ENCODE measurements at places on chromosomes 3 and 15. TPM values are rescaled to one million over a fixed set of nuclear protein-coding genes. Genes with fewer than 3 reads are reported as not detected.

- DNase-seq, result no peak
Measured at GRCh38 chr3:12296511-12296910, 7.6 kb downstream of the PPARG start.

DNA sequence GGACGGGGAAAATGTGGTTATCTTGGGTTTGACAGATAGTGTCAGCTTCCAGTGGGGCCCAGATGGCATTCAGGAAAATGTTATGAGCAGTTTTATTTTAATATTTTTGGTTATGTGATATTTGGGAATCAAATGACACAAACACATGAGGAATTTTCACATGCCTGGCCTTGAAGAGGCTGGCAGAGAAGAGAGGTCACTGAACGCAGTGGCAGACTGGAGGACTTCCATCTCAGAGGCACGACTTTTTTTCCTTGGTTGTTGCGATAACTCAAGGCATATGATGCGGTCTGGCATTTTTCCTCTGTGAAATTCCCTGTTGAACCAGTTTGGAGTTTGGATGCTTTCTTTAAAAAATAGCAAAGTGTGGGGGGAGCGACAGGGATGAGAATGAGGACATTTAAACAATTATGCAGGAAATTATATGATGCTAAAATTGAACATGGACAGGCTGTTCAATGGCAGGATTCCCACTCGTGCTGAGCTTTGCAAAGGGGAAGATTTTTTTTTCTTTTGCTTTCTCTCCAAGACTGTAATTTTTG, 36.9 kb upstream of the ARPP21 start:
- DNase-seq, result no peak

DNA sequence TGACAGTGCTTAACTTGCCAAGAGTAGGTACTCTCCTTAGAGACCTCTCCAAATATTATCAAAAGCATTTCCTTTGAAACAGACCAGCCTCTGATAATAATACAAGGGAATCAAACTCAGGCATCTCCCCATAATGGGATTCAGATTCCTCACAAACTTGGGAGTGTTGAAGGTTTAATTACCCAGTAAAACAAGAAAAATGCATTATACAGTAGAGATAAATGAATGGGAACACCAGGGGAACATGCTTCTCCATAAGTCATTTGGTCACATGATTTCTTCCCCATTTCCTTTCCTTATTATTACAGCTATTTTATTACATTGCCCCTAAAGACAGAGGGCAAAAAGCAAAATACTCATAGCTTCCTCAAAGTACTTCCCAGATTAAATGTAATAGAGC, 325.0 kb upstream of the CDIN1 start:
- no peak for DNase-seq

- DNase-seq, result no peak
Measured at GRCh38 chr3:47661121-47661752, 82.6 kb upstream of the CSPG5 start.

GAP43 gene
- total RNA-seq, result not detected
